SK-MEL-5 (cell line): ENCODE measurements at places on chromosomes 16 and 17. TPM values are rescaled to one million over a fixed set of nuclear protein-coding genes. Genes with fewer than 3 reads are reported as not detected.

OR1F1 gene
- total RNA-seq, result 0.21 TPM in 1 of 2 replicates, not detected in the other

- peak; percentile 46 for DNase-seq
These were observed 2.4 kb downstream of the ALKBH5 start for GRCh38 chr17:18185832-18186626.

MMP28 gene
- not detected in 2 replicates for total RNA-seq

PLK1 gene
- total RNA-seq, result 14.3 and 16.6 TPM in 2 replicates

GRCh38 chr17:35901631-35902175 lies 21.5 kb upstream of the CCL5 start:
- DNase-seq, result no peak

DNA sequence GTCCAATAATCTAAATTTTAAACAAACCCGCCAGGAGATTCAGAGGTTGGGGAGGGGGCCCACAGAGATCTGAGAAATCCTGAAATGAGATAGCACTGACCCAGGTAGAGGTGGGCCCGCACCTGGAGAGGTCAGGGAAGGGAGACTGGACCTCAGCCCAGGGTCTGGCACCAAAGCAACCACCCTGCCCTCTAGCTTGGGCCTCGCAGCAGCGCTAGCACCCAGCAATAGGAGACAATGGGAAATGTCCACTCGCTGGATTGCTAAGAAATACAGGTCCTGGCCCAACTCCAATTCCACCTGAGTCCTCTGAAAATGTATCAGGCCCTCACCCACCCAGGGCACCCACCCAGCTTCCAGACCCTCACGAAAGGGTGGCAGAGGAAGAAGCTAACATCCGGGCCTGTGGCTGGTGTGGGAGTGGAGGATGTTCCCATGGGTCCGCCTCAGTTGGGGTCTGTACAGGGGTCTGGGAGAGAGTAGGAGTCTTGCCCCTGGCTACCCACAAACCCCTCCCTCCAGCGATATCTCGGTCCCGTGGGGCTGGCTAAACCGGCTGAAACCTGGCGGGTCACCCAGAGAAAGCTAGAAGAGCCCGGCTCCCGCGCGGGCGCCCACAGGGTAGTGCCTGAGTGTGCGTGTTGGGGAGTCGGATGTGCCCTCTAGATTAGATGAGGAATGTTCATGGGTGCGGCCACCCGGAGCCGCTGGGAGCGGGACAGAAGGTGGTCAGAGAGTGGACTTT lies 1.1 kb downstream of the PLLP start:
- DNase-seq, result no peak
